ENCODE measurements at places on chromosomes 16 and 17.
A peak's percentile ranks its signal among the peaks of the same experiment; 100 is the strongest.

GRCh38 chr17:33142705-33143299 lies 150.3 kb downstream of the ASIC2 start:
- peak; percentile 5 for DNase-seq

- peak; percentile 76 for DNase-seq
These were observed 341.0 kb downstream of the CPPED1 start for GRCh38 chr16:12462426-12463280.

GRCh38 chr17:71392715-71393567 lies 727.9 kb upstream of the SOX9 start:
- no peak for DNase-seq

GRCh38 chr17:34920676-34921075 lies 40.6 kb downstream of the CCT6B start:
- peak; percentile 86 for DNase-seq

DNA sequence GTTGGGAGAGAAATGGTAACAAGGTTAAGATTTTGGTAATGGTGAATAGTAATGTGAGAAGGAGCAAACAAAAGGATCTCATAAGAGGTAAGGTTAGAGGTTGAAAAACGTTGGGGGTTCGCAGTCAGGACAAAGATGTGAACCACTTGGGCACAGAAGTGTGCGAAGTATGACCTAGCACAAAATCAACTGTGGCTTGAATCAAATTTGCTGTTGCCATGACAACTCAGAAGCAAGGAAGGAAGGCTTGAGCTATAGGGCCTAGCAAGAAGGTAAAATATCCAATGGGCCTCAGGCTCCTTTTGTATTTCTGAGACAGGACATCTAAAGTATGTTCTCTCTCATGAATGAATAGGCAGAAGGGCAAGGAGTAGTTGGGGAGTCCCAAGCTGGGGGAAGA lies 24.5 kb upstream of the TEKT1 start:
- no peak for DNase-seq

DNA sequence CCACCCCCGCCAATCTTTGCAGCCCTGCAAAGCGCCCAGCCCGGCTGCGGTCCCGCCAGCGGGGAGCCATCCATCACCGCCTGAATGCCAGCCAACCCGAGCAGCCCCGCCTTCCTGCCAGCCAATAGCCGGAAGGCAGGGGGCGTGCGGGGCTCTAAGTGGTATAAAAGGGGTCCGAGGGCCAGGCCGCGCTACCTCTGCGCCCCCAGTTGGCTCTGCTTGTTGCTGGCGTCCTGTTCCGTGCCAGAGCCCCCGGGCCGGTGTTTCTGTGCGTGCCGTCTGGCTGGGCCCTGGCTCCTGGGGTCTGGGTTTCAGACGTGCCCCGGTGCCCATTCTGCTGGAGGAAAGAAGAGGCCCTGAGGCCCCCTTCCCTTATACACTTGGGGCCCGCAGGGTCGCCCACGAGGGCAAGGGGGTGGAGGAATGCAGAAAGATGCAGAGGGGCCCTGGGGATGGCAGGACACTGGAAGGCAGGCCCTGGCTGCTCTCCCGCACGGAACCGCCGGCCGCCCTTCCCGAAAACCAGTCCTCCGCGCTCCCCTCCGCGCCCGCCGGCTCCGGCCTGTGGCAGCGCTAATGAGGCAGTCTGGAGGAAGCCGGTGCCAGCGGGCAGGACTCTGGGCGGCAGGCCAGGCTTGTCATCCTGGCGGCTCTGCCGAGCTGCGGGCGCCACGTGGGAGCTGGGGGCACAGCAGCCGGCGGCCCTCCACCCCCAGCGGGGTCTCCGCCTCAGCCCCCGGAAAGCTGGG lies 14.0 kb downstream of the COPZ2 start:
- peak; percentile 54 for DNase-seq
